ENCODE measurements at places on chromosomes 4 and X.

- DNase-seq, result peak; percentile 62
Measured at GRCh38 chr4:151197247-151197646, 79.7 kb upstream of the PRSS48 start.

DNA sequence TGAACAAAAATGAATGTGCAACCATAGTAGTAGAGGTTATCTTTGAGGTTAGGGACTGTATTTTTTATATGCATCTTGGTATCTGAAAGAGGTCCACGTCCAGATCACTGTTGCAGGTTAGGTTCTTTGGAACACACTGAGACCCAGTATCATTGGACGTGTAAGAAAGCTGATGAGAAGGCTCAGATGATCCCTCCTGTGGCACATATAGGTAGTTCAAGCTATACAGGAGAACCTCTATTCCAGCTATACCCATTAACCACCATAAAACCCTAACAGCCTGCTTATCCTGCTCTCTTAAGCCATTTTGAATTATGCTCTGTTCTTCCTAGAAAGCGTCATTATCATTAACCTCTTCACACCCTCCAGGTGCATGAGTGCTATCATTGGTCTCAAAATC lies 930.7 kb upstream of the HS3ST1 start:
- DNase-seq, result no peak

GRCh38 chr4:118968813-118969212 lies 80.2 kb downstream of the SYNPO2 start:
- DNase-seq, result no peak

DNA sequence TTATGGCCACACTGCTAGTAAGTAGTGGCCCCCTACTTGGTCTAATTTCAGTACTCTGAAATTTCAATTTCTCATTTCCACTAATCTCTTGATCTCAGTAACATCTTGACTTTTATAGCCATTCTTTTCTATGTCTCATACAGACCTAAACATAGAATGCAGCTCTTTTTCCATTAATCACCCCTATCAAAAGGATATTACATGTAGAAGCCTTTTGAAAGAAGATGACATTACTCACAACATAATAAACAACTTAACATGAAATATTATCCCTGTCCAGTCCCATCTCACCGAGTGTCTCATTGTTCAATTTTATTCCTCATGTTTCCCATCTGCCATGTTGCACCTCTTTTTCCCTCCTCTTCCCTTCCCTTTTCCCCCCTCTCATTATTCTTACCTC lies 81.1 kb upstream of the KLHL13 start:
- no peak for DNase-seq

- no peak for DNase-seq
Measured at GRCh38 chr4:8646296-8647093, 53.9 kb downstream of the CPZ start.

- no peak for DNase-seq
Measured at GRCh38 chr4:108135549-108136209, 33.1 kb downstream of the LEF1 start.

- DNase-seq, result no peak
Measured at GRCh38 chr4:158827543-158827981, 58.7 kb downstream of the FNIP2 start.

- no peak for DNase-seq
Measured at GRCh38 chr4:83556816-83557215, 20.9 kb downstream of the GPAT3 start.

DNA sequence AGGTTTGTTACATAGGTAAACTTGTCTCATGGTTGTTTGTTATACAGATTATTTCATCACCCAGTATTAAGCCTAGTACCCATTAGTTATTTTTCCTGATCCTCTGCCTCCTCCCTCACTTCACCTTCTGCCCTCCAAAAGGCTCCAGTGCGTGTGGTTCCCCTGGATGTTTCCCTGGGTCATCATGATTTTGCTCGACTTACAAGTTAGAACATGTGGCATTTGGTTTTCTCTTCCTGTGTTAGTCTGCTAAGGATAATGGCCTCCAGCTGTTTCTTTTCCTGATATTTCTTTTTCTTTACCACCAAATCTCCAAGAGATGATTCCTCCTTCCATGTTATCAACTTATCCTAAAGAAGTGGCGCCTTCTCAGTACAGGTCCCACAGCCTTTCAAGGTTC lies 543.1 kb upstream of the ADGRL3 start:
- peak; percentile 17 for DNase-seq

GRCh38 chr4:55138367-55138766 lies 13.0 kb upstream of the KDR start:
- DNase-seq, result no peak

- DNase-seq, result no peak
Measured at GRCh38 chr4:138398322-138398721, 156.2 kb upstream of the SLC7A11 start.

DNA sequence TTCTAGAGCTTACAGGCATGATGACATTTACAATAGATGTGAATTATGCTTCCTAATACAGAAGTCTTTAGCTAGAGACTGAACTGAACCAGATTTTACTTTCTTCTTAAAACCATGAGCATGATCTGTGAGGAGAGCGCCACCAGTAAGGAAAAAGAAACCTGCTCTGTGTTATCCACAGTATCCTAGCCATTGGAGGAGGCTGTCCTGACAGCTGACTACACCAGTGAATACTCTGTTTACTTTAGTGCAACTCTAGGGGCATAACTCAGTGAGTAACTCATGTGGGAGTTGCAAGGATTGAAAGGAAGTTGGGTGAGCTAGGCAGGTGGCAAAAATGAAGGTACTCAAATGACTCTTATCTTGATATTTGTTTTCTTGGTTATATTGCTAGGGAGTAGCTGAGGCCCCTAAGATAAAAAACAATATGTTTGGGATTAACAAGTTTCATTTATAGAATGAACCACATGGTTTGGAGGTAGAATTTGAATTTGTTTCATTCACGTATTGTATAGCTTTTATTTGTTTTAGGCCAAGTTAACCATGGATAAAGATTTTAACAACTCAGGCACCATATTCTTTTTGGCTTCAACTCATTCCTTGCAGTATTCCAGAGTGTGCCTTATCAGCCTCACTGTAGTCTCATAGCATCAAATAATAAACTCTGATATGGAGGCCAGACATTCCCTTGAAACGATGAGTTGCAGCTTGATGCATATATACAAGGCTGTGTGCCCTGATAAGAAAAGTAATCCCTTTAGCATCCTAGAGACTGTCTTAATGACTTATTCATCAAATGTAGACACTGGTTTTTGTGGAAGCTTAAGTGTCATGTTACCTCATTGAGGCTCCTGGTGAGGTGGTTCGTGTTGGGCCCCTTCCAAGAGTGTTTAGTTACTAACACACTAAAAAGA lies 2.5 kb downstream of the BMP3 start:
- DNase-seq, result no peak

DNA sequence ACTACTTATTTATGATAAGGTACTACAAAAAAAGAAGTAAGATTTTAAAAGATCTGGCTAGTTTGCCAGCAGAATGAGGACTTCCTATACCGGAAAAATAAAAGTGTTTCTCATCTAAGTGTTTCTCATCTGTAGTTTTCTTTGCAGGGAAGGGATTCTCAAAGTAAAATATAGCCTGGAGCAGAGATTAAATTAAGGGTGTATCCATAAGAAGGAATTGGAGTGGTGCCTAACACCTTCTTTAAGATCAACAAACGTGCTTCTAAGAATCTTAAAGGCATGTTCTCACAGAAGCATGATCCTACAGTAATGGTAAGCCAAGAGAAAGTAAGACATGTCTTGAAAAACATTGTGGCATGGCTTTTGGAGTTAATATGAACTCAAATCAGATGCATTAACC lies 528.2 kb downstream of the GBA3 start:
- no peak for DNase-seq

- DNase-seq, result no peak
Measured at GRCh38 chr4:7885216-7886006, 54.2 kb downstream of the AFAP1 start.

GRCh38 chr4:89256203-89256800 lies 51.3 kb downstream of the GPRIN3 start:
- DNase-seq, result no peak

- DNase-seq, result peak; percentile 80
Measured at GRCh38 chr4:176838601-176839433, 46.1 kb upstream of the VEGFC start.

GRCh38 chrX:13398839-13399238 lies 79.0 kb upstream of the ATXN3L start:
- no peak for DNase-seq

DNA sequence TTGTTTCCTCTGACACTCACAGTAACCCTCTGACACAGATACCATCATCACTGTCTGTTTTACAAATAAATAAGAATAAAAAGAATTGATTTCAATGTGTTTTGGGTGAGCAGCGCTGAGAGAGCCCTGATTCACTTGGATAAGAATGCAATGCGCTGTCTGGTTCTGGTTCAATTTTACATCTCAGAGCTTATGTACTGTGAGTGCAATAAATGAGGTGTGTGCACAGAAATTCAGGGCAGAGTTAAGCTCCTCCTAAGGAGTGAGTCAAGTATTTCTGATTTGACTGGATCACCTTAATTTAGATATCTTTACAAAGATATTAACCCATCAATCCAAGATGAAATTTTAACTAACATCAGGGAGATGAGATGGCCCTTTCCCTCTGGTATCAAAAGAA lies 11.2 kb downstream of the FAM9C start:
- no peak for DNase-seq

GRCh38 chrX:123959281-123960063 lies 2.0 kb upstream of the STAG2 start:
- DNase-seq, result no peak

DNA sequence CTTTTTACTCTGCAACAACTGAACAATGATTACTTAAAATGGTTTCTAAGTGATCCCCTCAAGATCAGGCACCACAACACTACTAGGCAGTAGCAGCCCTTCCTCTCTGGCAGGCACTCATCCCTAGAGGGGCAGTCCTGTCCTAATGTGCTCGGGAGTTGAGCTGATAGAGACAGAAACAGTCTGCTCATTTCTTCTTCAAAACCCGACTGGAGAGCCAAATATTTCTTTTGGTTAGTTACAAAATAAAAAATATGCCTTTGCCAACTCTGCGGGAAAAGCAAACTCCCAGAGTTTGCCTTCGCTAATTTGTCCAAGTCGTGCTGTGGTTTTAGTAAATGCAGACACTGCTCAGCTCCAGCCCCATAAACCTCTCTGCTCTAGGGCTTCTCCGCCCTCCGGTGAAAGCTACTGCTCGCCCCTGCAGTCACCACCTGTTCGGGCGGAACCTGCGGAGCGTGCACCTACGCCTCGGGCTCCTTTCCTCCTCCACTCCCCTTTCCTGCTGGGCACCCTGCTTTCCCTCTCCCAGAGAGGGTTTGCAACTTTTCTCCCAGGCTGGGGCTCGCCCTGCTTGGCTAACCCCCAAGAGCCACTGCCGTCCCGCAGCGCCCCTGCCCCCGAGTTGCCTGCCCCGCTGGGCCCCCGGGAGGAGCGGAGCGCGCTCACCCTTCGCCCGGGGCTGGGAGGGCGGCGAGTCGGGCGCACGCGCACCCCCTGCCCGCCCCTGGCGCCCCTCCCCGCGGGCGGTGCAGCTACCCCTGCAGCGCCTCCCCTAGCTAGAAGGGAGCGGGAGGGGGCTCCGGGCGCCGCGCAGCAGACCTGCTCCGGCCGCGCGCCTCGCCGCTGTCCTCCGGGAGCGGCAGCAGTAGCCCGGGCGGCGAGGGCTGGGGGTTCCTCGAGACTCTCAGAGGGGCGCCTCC lies at the start of gene NPNT:
TSS of gene NPNT (plus strand) at position 812 of the 923 bp plus-strand sequence. CDS start 182 bp downstream, outside the sequence.
- DNase-seq, result no peak

- DNase-seq, result no peak
Measured at GRCh38 chrX:134712272-134712671, 54.0 kb upstream of the PLAC1 start.

- no peak for DNase-seq
Measured at GRCh38 chr4:117941611-117942010, 92.7 kb upstream of the NDST3 start.

- DNase-seq, result no peak
Measured at GRCh38 chrX:11792461-11793421, 34.7 kb downstream of the MSL3 start.

DNA sequence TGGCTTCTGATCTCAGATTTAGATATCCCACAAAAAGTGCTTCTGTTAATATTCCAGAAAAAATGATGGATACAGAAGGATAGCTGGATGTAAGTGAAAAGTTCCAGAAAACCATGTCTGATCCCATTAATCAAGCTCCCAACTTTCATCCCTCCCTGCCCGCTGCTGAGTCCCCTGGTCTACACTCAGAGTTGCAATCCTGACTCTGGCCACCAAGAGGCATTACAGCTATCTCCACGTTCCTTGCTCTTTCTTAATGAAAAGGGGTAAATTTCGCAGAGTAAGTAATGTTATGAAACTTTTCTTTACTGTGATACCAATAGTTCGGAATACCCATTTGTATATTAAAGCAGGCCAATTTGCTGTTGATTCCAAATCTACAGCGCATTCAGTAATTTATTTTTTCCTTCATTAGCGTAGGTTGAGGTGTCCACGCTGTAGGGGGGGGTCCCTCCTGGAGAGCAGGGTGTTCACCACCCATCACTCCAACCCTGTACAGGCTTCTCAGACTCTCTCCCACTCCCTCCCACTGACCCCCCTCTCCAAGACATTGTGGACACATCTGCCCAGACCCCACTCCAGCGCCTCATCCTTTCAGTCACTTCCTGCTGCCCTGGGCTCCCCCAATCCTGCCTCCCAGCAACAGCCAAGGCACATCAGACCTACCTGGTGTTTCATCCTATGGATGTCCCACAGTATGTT lies 55.1 kb downstream of the RAB40A start:
- no peak for DNase-seq

DNA sequence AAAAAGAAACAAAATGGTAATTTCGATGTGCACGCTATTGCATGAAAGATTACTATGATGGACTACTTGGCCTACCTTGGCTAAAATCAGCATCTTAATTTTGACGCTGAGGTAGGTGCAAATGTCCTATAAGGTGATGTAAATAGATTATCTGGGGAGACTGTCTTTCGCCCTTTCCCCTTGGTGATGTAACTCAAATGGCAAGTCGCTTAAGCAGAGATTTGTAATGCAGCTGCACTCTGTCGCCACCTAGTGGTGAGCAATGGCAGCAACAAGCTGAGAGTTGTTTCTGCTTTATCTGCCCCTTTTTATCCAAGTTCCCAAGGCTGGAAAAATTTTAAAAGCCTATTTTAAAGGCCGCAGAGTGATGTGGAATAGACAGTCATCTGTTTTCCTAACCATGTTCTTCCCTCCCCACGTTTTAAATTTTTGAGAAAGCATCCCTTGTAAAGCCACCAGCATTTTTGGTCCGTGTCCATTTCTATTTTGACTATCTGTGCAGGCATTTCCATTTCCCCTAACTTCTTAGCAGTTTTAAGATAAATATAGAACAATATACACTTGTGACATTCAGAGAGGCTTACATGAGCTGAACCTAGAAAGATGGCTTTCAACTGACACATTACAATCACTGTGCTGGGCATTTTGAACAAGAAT lies 62.4 kb upstream of the PDLIM3 start:
- peak; percentile 43 for DNase-seq

- peak; percentile 39 for DNase-seq
Measured at GRCh38 chr4:13656569-13657405, 29.3 kb upstream of the BOD1L1 start.

Measured in GM04504 (cell line).